ENCODE measurements at places on chromosomes 6 and 20.

DNA sequence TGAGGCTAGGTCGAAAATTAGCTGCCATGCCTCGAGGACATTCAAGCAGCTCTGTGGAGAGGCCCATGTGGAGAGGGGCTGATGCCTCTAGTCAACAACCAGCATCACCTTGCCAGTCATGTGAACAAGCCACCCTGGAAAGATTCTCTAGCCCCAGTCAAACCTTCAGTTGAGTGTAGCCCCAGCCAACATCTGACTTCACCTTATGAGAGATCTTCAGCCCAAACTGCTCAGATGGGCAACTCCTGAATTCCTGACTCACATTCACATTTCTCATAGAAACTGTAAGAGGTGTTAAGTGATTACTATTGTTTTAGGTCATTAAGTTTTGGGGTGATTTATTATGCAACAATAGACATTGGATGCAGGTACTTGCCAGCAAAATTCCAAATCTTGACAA is 44.9 kb downstream of the GJA10 start:
- DNase-seq: no peak

DNA sequence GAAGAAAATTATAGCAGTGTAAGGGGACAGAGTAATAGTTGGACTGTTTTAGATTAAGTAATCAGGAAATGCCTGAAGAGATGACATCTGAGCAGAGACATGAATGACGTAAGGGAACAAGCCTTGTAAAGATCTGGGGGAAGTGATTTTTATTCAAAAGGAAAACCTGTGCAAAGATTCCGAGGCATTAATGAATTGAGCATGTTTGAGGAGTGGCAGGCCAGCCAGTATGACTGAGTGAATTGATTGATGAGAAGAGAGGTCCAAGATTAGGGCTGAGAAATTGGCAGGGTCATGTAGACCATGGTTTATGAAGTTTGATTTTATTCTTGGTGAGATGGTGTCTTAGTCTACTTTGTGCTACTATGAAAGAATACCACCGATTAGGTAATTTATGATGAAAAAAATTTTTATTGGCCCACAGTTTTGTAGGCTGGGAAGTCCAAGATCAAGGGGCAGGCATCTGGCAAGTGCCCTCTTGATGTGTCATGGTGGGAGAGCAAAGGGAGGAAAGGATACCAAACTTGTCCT is 95.1 kb downstream of the LIN28B start:
- peak; percentile 8 for DNase-seq

DNA sequence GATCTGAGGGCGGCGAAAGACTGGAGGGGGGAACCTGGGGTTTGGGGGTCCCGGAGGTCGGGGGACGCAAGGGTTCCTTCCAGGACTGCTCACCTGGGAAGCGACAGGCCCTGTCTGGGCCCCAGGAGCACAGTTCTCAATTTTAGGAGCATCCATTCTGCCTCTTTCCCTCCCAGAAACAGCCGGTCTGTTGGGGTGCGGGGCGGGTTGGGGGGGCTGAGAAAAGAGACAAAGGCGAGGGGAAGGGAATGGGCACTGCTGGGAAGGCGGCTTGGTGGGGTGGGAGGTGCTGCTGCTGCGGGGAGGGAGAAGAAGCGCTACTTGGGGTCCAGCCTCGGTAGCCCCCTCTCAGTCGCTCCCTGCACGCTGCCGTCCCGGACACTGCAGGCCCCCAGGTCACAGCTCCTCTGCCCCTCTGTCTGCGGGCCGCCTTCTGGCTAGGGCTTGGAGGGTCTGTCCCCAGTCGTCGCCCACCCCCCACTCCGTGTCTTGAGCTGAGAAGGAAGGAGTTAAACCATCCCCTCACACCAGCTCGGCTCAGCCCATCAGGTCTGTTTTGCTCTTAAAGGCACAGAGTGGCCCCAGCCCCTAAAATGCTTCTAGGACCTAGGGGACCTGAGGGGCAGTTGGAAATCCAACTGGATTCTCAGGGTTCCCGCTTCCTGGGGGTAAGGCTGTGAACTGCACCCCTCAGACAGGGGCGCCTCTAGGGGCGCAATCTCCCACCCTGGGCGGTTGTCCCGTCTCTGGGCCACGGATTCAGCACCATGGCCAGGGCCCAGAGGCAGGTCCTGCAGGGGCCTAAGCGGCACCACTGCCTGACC is 690 bp downstream of the GDAP1L1 start:
- no peak for DNase-seq

- no peak for DNase-seq
These were observed 92.6 kb downstream of the BFSP1 start for GRCh38 chr20:17438436-17439039.

DNA sequence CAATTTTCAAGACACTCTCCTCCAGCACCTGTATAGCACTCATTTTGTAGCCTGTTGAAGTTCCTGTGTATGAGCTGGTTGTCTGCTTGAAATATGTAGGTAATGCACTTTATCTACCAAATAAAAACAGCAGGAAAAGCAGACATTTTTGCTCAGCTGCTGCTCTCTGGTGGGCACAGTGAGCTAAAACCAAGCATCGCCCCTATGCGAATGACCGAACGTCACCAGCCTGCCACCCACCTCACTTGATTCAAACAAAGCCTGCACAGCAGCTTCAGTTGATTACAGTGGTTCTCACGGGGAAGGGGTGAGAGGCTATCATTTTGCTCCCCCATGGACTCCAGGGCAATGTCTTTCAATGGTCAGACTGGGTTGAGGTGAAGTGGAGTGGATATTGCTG is 185.7 kb downstream of the SASH1 start:
- DNase-seq: no peak

GRCh38 chr20:38392356-38392755 is 42.8 kb downstream of the SNHG17 start:
- no peak for DNase-seq

DNA sequence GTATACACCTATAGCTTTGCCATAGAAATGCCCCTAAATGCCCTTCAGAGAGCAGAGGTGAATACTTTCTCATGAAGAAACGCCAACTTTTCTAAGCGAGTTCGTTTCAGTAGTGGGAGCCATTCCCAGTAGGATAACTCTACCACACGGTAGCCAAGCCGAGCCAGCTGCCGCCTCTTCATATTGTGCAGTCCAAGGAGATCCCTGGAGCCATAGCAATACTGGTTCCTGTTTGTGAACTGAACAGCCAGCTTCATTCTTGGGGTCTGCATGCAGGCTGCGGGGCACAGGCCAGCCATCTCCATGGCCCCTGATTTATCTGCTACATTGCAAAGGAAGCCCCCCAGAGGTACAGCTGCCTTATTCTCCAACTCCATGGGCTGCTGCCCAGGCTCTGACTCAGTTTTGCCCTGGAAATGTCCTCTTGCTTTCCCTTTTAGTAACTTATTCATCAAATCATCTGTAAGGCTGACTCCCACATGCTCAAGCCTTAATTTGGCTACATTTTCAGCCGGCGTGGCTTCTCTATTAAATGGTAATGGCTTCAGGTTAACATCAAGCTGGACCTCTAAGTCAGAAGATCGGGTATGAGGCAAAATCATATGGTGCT is 12.8 kb downstream of the FASTKD5 start:
- DNase-seq: no peak

DNA sequence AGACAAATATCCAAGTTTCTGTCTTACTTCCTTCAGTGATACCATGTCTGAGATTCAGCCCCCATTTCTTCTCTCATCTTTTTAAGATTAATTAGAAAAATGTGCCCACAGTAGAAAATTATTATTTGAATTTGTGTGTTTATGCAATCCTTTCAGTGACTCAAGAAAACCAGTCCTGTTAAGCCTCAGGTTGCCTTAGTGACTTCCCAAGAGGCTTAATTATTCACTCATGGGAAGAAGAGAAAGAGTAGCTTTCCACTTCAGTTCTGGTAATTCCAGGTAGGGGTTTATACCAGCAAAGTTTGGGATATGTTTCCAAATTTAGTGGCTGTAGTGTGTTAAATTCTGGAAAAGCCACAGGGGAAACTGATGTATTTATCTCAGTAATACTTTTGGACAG is 149.1 kb downstream of the RIMS1 start:
- DNase-seq: no peak

DNA sequence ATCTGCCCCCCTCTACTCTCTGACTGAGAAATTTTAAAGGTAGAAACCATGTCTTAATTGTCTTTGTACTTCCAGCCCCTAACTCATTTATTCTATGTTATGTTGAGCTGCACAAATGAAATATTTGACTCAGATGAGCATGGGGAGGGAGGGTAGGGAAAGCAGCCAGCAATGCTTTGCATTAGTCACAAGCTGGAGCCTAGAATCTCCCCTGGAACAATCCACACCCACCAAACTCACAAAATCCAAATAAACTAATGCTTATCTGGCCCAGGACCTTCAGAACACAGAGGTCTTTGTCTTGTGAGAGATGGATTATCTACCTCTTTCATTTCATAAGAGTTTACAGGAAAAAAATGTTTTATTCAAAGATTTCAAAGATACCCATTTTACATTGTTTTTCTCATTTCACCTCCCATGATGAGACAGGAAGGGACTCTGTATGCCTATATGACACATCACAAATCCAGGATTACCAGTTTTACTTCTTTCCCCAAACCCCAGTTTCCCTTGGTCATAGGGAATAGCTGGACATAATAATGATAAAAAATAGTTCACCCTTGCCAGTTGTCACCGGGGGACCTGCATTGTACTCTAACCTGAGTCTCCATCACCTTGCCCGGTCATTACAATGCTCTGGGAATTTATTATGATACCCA is 466.9 kb downstream of the KIF16B start:
- no peak for DNase-seq

DNA sequence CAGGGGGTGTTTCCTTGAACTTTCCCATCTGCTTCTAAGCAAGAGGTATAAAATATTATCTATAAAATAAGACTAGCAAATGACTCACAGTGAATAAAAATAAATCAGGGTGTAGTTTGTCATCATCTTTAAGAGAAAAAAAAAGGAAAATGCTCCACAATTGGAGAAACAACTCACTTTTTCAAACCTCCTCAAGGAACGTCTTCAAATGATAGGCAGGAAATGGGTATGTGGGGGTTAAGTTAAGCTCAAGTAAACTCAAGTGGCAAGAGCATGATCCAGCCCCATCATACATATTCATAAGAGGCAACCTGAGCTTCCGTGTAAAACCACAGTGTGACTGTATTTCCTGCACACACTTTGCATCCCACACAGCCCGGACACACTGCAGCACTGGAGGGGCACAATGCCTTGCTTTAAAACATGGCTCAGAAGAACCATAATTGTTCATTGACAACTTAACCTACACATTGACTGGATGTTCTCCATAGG is 58.5 kb upstream of the CEP85L start:
- DNase-seq: peak; percentile 67

- DNase-seq: no peak
These were observed 56.1 kb downstream of the NCOA3 start for GRCh38 chr20:47557791-47558190.

- DNase-seq: no peak
These were observed 6.9 kb downstream of the SGK2 start for GRCh38 chr20:43565758-43566104.

DNA sequence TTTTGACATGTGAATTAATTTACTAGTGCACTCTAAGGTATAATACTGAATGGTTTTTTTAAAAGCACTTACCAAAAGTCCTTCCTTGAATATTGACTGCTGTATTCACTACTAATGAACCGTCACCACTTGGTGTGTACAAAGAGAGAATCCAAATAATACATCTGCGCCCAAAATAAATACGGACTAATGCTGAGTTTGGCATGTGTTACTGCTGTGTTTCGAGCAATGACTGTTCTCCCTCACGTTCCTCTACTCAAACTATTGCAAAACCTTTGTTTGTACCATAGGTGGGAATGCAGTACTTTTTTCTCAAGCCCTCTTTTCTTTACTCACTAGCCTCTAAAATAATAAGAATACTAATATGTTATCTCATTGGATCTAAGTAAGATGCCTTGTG is 305.5 kb downstream of the QKI start:
- DNase-seq: no peak

Data from AG09309 (cell line).